ENCODE measurements at places on chromosomes 6 and 20. TPM values are rescaled to one million over a fixed set of nuclear protein-coding genes. Genes with fewer than 3 reads are reported as not detected.

The MTG2 gene
- 36.3 TPM for polyA plus RNA-seq

DNA sequence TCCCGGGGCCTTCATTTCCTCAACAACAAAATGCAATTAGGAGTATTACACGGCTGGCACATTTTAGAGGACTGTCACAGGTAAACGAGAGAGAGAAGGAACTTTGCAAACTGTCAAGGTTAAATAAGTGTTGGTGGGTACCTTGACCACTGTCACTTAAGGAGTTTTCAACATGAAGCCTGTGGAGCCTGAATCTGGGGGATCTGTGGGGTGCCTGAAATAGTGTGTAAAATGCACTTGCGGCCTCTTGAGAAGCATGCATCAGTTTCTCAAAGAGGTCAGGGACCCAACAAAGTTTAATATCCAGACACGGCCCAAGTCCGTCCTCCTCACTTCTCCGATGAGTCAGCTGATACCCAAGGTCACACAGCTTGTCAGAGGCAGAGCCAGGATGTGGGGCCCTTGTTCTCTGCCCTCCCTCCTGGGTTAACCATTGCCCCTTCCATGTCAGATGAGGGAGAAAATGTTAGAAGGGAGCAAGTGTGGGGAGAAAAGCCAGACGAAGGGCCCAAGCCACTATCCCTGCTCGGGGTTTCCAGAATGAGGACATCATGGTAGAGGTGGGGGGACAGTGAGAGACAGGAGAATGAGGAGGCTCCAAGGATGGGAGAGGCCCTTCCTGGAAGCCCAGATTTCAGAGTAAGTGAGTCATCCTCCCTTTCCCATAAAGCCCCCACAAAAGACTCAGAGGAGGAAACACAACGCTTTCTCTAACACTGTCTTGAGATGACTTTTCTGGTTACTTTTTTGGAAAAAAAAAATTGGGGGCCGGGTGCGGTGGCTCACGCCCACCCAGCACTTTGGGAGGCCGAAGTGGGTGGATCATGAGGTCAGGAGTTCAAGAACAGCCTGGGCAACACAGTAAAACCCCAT, 42.2 kb downstream of the C6orf132 start:
- DNase-seq, result no peak

DNA sequence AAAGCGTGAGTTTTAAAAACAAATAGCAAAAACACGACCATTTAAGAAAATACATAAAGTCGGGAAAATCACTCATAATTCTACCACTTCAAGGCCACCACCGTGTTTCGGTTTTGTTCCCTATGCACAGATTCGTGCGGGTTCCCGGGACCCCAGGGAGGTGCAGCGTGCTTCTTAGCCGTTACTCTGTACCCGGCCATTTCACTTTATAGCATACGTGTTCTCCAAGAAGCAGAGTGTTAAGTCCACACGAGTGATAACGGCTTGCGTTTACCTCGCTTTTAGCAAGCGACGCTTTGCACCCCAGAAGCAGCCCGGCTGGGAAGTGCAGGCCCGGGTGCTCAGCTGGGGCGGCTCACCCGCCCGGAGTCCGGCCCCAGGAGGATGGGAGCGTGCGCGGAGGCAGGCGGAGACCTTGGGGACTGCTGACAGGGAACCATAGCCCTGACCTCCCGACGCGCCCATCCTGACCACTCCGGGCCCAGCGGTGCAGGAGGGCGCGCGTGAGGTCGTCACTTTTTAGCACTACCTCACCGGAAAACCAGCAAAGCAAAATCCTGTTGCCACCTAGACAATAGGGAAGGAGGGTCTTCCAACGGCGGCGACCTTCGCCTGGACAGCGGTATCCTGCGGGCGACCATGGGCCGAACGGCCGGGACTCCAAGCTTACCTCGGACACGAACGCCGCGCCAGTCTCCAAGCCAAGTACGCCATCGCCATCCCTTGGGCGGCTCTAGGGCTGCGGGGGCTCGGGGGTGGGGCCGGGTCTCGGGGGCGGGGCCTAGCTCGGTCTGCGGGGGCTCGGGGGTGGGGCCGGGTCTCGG, at the start of gene ECI2:
Gene ECI2, minus strand, starts transcription at position 735 of the 824 bp plus-strand sequence. Its CDS starts 15 bp downstream, at position 720.
- DNase-seq, result peak; percentile 44

DNA sequence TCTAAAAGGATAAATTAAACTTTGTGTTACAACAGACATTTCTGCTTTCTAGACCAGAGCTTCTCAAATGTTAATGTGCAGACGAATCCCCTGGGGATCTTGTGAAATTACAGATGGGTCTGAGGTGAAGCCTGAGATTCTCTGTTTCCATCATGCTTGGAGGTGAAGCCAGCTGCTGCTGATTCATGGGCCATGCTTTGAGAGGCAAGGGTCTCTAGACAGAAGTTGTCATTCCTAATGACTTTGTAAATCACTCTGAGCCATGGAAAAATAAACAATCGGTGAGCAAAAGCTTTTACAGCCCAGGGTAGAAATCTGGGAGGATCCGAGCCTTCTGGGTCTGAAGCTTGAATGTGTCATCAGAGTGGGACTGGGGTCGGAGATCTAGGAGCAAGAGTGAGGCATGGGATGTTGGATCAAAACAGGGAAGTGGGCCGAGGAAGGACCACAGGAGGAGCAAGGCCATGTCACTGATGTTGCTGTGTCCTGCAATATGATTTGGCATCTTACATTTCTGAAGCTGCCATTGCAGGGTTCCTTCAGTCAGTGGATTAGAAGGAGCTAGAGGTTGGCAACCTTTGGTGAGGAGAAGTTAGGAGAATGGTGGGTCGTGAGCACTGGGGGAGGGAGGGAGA, 77.3 kb downstream of the TRMT11 start:
- DNase-seq, result no peak

- no peak for DNase-seq
These were observed 59.1 kb upstream of the RNF144B start for GRCh38 chr6:18328070-18328469.

- DNase-seq, result no peak
These were observed 349.4 kb upstream of the JARID2 start for GRCh38 chr6:14896475-14896874.

Measured in right renal pelvis (tissue), 4 donors.